Stimulated activated effector memory CD8-positive, alpha-beta T cell treated with anti-CD3 and anti-CD28 coated beads, Interleukin-12 subunit alpha, Interleukin-12 subunit beta, amount 100 ng/mL, for 72 hours (primary cell): ENCODE measurements at places on chromosomes 6 and 20.

GRCh38 chr6:24950218-24950941 is 14.6 kb upstream of the RIPOR2 start:
- DNase-seq, result no peak

GRCh38 chr20:62850333-62850974 is 11.2 kb downstream of the TCFL5 start:
- no peak for DNase-seq

GRCh38 chr6:24478903-24479302 is 10.5 kb downstream of the GPLD1 start:
- no peak for DNase-seq

- DNase-seq, result no peak
These were observed 64.8 kb upstream of the SLCO4A1 start for GRCh38 chr20:62577490-62577836.

GRCh38 chr6:154352898-154353585 is 3.6 kb downstream of the IPCEF1 start:
- peak; percentile 15 for DNase-seq

GRCh38 chr6:143146186-143146851 is 85.6 kb downstream of the AIG1 start:
- no peak for DNase-seq

DNA sequence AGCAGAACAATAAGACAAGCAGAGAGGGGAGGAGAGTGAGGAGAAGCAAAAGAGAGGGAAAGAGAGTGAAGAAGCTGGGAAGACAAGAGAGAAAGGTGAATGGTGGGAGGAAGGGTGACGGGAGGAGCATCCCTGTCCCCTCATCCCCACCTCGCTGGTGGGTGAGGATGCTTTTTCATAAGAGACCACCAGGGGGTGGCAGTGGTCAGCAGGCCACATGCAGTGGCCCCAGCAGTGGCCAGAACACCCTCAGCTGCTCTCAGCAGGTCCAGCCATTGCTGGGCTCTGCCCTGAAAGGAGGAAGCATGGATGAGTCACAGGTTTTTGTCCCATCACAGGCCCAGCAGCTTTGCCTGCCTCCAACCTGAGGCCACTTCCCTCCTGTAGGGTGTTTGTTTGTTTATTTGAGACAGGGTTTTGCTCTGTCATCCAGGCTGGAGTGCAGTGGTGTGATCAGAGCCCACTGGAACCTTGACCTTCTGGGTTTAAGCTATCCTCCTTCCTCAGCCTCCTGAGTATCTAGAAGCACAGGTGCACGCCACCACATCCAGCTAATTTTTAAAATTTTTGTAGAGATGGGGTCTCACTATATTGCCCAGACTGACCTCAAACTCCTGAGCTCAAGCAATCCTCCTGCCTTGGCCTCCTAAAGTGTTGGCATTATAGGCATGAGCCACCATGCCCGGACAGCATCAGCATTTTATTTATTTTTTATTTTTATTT is 24.0 kb downstream of the FGD2 start:
- DNase-seq, result peak; percentile 46

DNA sequence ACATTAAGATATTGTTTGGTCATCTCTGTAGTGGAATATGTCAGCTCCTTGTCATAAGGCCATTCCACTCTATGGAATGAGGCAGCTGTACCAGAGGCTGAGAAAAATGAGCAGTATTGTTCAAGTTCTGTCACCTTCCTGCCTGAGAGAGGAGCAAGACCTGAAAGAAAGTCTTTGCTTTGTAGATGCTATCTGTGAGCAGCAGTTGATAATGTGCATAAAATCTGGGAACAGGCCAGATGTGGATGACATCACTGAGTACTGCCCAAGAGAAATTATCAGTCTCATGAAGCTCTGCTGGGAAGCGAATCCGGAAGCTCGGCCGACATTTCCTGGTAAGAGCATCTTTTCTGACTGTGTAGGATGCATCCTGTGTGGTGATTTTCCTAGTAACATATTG is 16.8 kb downstream of the RIPK1 start:
- DNase-seq, result no peak

DNA sequence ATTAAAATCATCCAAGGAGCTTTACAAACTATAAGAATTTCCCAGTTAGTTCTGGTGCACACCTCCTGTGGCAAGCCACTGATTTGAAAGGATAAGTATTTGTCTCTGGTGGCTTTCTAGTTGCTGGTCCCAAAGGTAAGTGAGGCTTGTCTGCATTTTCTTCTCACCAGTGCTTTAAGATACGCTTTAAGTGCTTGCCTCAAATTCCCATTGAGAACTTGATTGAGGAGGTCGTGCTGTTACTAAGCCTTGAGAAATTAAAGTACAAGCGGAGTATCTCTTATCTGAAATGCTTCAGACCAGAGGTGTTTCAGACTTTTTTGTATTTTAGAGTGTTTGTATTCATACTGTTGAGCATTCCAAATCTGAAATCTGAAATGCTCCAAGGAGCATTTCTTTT is 29.9 kb upstream of the MYO6 start:
- no peak for DNase-seq

DNA sequence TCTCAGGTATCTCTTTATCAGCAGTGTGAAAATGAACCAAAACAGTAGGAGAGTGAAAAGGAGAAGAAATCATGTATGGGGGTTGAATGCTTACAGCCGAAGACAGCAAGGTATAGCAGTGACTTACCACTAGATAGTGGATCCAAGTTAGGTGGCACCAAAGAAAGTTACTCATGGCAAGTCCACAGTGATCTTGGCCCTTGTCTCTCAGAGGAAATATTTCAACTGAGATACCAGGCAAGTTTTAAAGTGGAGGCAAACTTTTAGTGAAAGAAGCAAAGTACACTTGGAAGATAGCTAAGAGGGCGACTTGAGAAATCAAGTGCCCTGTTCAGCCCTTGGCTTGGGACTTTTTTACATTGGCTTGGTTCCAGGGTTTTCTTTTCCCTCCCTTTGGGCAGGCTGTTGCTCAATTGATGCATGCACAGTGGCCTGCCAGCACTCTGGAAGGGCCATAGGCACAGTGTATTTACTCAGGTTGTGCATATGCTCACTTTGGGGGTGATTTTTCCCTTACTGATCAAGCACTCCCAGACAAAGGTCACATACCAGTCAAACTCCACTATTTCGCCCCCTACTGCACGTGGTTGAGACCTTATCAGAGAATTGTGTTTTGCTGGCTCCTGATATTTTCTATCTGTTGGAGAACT is 329.5 kb upstream of the KHDRBS2 start:
- DNase-seq, result no peak

- no peak for DNase-seq
These were observed 78.5 kb upstream of the TRDN start for GRCh38 chr6:123715006-123715863.

GRCh38 chr6:162177746-162178145 is 549.8 kb downstream of the PRKN start:
- DNase-seq, result no peak

DNA sequence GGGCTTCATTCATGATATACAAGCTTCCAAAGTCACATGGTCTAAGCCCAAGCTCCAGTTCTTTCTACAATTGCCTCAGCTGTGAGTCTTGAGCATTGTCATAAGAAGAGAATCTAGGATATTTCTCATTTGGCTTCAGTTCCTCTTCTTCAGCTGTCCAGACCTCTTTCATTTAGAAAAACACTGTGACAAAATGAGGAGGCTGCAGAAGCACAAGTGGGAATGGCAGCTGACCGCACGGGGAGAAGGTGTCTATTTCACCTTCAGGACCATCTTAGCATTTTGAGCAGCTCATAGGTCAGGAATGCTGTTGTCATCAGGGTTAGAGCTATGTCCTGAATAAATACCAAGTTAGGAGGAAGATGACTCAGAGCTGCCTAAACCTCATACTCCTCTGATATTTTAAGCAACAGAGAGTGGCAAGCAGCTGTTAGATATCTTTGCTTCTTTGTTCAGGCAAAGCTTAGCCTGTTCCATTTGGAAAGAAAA is 390.1 kb upstream of the CITED2 start:
- no peak for DNase-seq

DNA sequence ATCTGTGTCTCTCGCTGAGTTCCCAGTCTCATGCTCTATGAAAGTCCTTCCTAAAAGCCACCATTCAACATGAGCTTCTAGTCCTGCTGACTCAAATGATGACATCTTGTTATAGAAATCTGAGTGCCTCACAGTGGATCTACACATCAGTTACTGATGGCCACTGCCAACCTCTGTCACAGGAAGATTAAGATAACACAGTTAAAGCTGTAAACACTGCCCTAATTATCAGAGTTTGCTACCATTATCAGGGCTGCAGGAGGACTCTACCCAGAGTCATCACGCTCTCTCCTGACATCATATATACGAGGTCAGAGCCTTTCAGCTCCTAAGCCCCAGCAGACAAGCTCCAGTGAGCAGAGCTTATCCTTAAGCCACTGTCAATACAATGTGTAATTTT is 63.2 kb downstream of the HIVEP2 start:
- DNase-seq, result no peak

DNA sequence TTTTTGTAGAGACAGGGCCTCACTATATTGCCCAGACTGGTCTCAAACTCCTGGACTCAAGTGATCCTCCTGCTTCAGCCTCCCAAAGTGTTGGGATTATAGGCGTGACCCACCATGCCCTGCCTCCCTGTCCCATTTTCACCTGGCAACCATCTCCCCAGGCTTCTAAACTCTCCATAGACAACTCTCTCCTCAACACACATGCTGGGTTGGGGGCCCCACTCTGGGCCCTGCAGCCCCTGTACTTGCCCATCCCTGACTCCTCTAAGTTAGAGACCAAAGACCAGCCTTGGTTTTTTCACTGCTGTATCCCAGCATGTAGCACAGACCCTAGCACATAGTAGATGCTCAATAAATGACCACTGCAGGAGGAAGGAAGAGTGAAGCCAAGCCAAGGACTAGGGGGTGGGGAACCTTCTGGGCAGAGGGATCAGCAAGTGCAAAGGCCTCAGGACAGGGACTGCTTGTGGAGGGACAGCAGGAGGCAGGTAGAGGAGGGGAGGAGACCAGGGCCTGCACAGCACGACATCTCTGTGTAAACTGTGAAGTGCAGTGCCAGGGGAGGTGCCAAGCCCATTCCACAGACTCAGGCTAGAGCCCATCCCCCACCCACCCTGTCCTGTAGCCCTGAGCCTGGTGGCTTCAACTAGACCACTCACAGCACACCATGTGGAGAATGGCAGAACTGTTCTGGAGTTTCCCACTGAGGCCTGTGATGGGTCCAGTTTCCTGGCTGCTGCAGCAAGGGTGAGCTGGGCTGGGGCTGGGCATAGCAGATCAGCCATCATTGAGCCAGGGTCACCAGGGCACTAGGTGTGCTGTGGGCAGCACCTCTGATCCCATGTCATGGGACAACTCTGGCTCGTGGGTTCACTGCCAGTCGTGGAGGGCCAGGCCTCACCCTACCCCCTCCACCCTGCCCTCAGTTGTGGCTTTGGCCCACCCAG is 3.4 kb upstream of the SRC start:
- DNase-seq, result no peak

- no peak for DNase-seq
These were observed 1.1 kb upstream of the JPH2 start for GRCh38 chr20:44187772-44188709.

- no peak for DNase-seq
These were observed 46.3 kb downstream of the SOD2 start for GRCh38 chr6:159646733-159647132.

DNA sequence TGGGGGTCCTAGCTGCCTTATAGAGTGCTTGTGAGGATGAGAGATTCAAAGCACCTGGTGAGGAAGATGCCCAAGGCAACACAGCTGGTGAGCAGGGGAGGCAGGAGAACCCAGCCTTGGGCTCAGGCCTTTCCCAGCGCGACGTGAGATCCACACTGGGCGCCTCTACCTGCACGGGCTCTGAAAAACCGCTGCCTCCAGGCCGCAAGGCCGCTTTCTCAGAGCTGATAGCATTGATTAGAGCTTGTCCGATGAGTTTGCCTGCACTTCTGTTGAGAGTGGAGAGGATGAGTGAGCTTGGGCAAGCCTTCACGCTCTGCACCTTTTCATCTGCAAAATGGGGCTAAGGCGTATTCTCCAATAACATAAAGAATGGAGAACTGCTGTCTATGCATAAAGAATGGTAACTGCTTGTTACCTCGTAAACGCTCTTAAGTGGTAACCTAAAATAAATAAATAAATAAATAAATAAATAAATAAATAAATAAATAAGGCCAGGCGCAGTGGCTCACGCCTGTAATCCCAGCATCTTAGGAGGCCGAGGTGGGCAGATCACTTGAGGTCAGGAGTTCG is 916 bp downstream of the PABPC1L start:
- DNase-seq, result no peak

DNA sequence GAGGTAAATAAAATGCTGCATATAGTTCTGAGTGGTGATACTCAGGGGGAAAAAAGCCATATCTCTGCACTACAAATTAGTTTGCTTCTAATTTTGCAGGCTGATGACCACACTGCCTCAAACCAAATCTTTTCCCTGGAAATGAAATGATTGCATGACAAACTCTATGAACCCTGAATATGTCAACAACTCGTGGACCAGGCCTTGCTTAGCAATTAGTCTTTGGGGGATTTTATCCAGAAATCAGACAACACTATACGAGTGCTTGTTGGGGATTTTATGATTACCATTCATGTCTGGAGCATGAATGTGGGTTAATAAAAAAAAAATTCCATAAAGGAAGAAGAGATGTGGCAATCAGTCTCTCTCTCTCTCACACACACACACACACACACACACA is 42.0 kb downstream of the SOBP start:
- DNase-seq, result no peak

GRCh38 chr20:32031007-32031958 is 20.8 kb upstream of the HCK start:
- peak; percentile 56 for DNase-seq

GRCh38 chr20:6744180-6744579 is 23.3 kb upstream of the BMP2 start:
- no peak for DNase-seq

DNA sequence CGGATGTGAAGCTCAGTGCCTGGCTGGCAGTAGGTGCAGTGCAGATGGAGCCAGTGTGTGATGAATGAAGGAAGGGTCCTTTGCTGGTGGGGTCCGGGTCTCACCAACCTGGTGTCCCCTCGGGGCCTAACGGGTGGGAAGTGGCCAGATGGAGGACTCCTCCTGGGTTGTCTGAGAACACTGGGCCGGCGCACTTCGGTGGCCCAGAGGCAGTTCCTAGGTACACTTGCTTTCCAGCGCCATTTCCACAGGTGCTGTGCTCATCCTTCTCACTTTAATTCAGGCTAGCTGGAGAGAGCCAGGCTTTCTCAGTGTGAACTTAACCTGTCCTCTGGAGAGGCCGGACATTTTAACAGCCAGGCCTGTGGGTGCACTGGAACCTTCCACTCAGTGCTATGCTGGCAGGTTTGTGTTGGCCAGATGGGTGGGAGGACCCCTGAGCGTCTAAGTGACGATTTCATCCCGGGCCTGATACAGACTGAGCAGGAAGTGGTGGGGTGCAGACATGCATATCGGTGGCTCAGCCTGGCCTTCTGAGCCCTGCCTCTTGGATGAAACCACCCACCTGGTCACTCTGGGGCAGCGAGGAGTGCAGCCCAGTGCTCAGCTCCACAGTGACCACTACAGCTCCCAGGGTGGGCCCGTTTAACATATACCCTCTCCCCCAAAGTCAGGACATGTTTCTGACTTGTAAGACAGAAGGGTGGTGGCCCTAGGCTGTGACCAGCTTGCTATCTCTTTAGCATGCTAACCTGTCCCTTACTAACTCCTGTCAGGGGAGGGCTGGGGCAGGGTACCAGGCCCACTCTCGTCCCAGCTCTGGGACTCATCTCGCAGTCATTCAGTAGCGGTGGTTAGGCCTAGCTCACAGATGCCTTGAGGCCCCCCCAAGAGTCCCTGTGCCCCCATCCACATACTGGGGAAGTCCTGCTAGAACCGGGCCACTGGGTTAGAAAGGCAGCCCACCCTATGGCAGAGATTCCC is 8.2 kb upstream of the PYGB start:
- DNase-seq, result no peak

- DNase-seq, result no peak
These were observed 808 bp downstream of the ULBP1 start for GRCh38 chr6:149964308-149965193.

- no peak for DNase-seq
These were observed 1.2 kb downstream of the GATA5 start for GRCh38 chr20:62474604-62475026.
